NCI-H1694 treated with DMSO at 0.1 percent for 48 hours (cell line): ENCODE measurements at places on chromosomes 2 and 18.

DNA sequence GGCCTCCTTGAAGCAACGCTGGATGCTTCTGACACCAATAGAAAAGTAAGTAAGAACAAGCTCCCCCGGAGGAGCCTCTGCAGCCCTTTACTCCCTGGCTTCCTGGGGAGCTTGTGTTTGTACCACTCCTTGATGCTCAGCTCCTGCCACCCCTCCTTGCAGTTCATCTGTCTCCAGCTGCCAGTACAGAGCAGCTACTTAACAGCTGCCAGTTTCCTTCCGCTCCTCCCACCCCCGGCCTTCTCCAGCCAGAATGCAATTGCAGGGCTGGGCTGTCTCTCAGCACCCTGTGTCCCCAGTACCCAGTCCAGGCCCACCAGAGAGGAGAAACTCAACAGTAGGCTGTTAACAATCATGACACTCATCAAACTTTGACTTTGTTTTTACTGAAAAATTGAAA is 109.4 kb downstream of the AOX1 start:
- no peak for DNase-seq

DNA sequence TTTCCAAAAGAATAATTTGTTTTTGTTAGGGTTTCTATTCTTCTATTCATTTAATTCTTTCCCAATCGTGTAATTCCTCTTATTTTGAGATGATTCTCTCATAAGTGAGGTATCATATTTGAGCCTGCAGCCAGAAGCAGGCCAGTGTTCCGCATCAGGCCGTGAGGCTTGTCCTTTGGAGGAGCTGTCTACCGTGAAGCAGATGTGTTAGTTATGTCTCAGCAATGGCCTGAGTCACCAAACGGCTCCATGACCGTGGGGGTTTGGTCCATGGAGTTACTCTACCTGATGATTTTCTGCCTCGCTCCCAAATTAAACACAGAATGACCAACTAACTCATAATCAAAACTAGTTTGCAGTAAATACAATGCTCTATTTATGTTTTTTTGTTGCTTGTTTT is 64.2 kb upstream of the TMEM87B start:
- DNase-seq = no peak

GRCh38 chr2:202883987-202884675 is 12.6 kb upstream of the ICA1L start:
- DNase-seq = no peak

- peak; percentile 90 for DNase-seq
Observed at GRCh38 chr2:7899241-7899640, 782.6 kb upstream of the ID2 start.

GRCh38 chr2:212249451-212249850 is 289.2 kb downstream of the ERBB4 start:
- no peak for DNase-seq

DNA sequence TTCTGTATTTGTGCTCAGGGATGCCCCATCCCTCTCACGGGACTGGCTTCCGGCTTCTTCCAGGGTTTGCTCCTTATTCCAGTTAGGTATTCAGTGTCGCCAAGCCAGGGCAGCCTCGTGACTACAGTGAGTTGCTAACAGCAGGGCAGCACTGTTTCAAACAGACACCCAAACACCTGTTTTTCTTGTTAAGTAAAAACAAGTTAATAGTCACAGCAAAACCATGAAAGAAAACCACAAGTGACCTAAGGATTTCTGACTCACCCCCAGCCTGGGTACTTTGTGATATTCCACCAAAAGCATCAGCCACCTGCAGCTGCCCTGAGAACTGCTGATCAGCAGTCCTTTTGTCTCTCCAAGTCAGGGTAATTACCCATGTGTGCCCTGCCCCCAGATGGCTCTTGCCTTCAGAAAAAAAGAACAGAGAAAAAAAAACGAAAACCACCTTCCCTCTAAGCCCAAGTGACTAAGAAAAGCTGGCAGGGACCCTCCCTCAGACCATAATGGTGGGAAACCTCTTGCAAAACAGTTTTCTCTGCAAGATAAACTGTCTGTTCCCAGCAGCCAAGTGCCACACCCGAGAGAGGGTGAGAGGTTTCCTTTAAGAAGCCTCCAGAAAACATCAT is 178.2 kb downstream of the ANAPC1 start:
- no peak for DNase-seq

DNA sequence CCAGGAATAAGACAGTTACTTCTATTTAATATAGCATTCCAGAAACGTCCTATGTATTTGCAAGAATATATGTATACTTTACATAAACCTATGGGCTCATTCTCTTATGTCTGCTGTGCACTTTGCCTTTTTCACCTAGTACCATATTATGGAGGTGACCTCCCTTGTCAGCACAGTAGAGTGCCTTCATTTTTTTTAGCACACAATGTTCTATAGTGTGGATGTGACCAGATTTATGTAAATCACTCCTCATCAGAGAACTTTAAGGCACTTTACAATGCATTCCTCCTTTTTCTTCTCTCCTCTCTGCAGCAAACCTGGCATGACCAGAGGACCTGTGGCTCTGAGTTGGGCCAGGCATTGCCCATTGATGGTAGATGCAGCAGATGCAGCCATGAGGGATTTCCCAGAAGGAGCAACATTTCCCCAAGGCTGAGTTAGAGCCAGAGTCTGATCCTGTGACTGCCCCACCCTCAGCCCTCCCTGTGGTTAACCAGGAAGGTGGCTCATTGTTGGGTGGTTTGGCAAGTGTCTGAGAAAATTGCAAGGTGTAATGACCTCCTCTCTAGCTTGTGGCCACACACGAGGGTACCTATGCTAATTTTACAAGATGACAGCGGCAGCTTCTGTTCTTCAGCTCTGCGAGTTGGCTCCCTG is 76.5 kb upstream of the DLX2 start:
- no peak for DNase-seq

DNA sequence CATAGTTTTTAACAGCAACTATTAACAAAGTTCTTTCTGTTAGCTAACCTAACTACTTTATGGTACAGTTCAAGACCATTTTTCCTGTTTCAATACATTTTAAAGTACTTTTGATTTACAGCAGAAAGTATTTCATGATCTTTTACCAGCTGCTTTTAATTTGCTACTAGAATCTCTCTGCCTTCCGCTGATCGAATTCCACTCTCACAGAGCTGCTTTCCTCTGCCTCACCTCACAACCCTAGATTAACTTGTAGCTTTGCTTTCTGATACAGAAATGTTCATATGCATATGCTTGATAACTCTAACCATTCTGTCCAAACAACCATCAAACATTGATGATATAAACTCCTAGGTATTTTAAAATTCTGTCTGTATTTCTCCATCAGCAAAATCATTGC is 463.2 kb upstream of the ZEB2 start:
- no peak for DNase-seq

DNA sequence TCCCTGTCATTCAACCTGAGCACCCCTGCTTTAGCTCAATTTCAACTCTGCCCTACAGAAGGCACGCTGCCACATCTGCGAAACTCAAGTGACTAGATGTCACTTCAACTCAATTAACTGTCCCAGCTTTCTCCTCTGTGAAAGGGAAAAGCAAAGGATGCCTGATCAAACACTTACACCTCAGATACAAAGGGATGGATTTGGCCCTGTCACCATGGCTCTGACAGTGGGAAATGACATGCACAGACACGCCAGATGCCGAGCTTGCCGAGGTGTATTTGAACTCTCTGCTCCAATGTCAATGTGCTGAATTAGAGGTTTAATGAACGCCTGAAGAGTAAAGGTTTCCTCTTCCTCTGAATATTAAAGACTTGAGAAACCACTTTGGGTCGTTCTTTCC is 481.1 kb downstream of the CBLN2 start:
- DNase-seq = no peak

GRCh38 chr18:55605733-55606338 is 17.8 kb upstream of the TCF4 start:
- no peak for DNase-seq

- DNase-seq = no peak
Observed at GRCh38 chr2:64277101-64277849, 133.1 kb upstream of the PELI1 start.

- no peak for DNase-seq
Observed at GRCh38 chr18:69838620-69839411, 108.9 kb downstream of the CD226 start.

DNA sequence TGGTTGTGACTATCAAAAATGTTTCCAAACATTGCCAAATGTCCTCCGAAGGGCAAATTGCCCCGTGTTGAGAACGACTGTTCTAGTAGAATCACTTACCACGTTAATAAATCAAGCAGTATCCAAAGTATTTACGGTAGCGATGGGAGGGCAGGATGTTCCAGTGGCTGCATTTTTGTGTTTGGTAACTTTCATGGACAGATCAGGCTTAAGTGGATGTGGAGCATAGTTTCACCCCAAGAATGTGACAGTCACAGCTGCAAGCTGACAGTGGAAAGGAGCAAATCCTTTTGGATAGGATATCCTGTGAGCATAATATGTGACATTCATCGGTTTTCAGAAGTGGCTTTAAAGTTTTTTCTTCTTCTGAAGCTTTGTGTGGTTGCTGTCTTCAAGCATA is 46.3 kb upstream of the DARS1 start:
- no peak for DNase-seq

- DNase-seq = no peak
Observed at GRCh38 chr2:36301843-36302242, 53.7 kb upstream of the CRIM1 start.

DNA sequence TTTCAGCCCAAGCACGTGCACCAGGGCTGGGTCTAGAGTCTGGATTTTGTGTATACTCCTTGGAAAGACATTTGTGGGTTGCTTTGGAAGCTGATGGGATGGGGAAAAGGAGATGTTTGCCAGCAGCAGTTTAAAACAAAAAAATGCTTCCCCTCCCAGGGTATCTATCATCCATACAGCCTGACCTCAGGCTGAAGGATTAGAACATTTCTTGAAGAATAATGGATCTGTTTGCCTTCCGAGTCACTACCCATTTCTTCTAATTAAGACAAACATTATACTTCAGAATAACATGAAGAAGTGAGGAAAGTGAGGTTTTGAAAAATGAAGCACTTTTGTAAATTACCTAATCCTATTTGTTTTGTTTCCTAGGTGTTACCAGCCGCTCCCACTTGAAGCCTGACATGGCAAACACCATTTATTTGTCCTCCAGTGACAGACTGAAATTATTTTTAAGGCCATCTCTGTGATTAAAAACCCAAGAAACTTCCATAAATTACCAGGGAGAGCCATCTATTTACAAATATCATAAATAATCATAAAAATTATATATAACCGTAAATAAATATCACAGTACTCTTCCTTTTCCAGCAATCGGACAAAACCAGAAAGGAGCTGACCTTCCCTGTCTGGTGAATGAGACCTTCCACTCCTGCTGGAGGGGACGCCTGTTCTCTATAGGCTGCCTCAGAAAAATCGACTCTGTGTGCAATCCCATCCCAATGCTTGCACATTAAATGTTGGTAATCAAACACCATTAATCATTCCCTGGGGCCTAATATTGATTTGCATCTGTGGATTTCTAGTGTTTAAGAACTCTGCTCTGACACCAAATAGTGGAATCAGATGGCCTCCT is 106.8 kb downstream of the C1D start:
- no peak for DNase-seq

DNA sequence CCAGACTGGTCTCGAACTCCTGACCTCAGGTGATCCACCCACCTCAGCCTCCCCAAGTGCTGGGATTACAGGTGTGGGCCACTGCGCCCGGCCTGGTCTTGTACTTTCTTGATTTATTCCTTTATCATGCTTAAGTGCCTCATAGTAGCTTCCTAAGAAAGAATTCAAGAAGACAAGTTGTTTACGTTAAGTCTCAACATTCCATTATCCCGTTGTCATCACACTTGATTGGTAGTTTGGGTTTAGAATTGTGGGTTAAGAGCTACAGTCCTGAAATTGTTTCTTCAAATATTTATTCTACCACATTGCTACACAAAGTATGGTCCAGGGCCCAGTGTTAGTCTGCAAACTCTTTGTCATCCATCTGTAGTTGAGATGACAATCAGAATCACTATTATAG is 194.0 kb downstream of the VWC2L start:
- DNase-seq = no peak
